CD4-positive, alpha-beta T cell treated with Interferon gamma for 1 hour (primary cell): ENCODE measurements at places on chromosomes 4 and X.

GRCh38 chr4:153564630-153565525, 98.7 kb downstream of the TMEM131L start:
- no peak for DNase-seq

GRCh38 chrX:138745196-138745595, 33.7 kb upstream of the FGF13 start:
- DNase-seq: no peak

DNA sequence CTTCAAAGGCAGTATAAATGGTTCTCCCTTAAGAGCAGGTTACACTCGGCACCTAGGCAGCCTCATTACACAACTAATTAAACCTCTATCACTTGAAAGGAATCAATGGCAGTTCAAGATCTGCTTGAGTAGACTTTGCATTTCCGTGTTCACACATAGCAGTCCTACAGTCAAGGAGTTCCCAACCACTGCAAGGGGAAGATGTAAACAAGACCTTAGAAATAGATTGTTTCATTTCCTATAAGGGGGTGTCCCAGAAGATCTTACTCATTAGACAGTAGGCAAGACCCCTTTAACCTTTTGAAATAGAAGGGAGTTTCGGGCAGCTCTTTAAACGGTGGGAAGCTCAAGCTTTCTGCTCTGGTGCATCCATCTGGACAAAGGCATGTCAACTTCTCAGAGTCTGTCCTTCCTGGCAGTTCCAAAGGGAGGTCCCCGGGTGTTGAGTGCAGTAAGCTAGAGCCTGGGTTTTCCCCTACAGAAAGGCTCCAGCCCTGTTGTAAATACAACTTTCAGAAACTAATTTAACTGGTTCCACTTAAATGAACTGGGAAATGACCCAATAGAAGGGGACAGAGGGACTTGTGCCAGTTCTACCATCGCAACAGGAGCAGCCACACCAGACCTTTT, 150.8 kb downstream of the RBMX2 start:
- DNase-seq: no peak

DNA sequence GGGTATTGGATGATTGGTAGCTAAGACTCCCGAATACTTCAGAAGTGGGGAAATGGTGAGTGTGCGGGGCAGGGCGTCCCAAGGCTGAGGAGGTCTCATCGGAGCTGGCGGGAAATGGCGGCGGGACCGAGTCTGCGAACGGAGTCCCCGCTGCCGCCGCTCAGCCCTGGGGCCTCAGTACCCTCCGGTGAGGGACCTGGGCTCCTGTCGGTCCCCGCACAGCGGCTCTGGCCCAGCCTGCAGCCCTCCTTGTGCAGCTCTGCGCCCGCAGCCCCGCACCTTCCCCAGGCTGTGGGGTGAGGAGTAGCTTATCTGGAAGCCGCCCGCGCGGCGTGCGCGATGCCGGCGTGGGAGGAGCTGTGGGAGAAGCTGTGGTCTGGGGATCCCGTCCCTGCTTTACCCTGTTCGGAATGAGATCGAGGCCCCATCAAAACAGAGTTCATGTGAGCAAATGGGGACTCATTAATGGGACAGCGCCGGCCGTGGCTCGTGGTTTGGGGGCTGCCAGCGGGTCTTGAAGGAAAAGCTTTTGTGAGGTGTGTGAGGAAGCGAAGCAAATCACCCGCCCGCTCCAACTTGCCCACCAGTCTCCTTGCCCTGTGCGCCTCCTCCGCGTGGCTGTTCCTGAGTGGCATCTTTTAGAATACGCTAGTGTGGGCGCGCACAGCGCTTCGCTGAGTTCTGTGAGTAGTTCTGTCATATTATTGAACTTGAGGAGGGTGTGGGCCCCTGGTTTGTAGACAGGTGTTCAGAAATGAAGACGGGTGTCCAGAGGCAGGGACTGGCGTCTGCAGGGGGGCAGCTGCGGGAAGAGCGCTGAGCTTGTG, 531 bp downstream of the ZNF141 start:
- no peak for DNase-seq

DNA sequence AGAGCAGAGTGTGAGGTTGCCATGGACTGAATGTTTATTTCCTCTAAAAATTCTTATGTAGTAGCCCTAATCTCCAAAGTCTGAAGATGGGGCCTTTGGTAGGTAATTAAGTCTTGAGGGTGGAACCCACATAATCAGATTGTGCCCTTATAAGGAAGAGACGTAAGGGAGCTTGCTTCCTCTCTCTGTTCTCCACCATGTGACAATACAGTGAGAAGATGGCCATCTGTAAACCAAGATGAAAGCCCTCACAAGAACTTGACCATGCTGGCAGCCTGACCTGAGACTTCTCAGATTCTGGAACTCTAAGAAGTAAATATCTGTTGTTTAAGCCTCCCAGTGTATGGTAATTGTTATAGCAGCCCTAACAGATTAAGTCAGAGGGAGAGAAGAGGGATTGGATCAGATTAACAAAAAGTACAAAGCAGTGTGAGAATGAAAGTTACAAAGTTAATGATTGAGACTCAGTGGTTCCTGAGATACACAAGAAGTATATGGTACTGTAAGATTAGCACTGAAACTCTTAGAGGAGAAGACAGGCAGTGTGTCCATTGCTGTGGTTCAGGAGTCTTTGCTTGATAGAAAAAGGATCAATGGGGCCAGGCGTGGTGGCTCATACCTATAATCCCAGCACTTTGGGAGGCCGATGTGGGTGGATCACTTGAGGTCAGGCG, 82.5 kb upstream of the GC start:
- no peak for DNase-seq

DNA sequence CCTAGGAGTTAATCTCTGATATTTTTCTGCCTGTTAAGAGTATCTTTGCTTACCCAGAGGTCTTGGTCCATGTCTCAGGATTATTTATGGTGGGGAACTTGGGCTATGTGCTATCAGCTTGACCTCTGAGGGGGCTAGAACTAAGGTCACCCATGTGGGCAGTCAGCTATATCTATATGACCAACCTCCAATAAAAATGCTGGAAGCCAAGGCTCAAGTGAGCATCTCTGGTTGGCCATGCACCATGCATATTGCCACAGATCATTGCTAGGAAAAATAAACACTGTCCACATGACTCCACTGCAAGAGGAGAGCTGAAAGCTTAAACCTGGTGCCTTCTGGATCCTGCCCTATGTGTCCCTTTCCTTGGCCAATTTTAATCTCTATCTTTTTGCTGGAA, 196.5 kb upstream of the SLC7A11 start:
- no peak for DNase-seq

- DNase-seq: no peak
These were observed 11.5 kb downstream of the XIAP start for GRCh38 chrX:123871309-123871708.

DNA sequence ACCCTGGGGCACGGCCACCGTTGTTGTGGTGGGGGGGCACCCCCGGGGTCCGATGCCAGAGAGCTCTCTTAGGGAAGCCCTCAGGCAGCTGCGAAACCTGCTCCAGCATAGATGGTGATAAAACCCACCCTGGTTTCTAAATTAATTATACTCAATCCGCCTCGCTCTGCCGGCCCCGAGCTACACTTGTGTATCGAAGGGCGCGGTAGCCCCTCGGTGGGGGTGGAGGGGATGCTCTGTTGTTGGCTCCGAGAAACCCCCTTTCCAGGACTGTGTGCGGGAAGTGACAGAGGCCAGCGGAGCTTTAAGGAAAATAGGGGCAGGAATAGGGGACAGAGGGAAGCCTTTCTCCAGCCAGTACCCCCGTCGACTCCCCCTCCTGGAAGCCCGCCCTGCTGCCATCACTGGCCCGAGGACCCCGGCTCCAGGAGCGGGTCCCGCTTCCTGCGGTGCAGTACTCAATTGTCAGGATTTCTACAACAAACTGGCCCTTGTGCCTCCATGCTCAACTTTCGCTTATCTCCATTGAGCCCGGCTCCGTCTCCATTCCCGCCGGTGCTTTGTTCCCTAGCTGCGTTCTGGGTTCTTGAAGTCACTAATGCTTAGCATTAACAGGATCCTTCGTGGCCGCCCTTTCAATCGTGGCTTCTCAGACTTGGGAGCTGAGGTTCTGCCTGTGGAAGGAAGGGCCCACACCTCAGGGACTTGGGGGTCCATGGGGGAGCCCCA, 408.2 kb downstream of the BCOR start:
- no peak for DNase-seq

DNA sequence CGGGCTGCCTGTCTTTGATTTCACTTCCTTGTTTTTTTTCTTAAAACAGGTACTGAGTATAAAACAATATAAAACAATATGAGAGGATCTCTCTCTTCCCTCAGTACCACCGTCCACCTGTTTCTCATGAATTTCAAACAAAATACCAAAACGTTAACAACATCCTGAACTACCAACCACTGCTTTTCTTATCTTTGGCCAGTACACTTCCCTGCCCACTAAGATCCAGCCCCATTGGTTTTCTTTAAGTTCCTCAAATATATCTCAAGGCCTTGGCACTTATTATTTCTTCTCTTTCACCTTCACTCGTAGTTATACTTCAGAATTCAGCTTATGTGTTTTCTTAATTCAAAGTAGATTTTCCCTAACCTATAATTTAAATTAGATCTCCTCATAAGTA, 370.2 kb upstream of the GRIA3 start:
- DNase-seq: no peak

GRCh38 chrX:9071031-9071650, 37.2 kb upstream of the FAM9B start:
- DNase-seq: no peak

- no peak for DNase-seq
These were observed 164.7 kb upstream of the LEF1 start for GRCh38 chr4:108333353-108333942.

DNA sequence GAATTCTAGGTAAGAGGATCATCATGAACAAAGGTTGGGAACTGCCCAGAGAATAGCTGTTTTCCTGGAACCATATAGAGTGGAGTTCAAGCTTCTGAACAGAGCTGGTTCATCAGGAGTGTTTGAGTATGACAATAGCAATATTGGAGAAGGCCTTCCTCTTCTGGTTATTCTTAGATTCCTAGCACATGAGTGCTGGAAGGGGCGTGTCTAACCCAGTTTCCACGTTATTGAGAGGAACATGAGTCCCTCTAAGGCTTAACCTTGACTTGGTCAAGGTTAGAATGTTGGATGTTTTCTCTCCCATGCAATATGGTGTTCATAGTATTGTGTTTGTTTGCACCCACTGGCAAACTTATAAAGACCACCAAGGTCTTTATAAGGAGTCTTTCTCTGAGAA, 101.3 kb downstream of the TSPAN7 start:
- no peak for DNase-seq

DNA sequence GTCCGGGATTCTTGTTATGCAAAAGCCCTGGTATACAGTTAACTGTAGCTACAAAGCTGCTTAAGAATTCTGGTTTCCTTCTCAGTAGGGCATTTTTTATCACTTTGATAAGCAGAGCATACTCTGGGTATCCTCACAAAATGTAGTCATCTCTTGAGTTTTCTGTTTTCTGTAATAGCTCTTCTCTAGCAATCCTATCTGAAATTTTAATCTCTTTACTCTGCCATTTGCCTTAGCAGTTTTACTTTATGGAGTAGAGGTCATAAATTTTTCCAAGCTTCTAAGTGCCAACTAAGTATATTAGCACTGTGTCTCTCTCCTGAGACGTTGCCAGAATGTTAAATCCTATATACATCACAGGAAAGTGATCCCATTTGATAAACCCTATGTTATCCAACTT, 28.0 kb upstream of the BANK1 start:
- DNase-seq: no peak
